ENCODE measurements at places on chromosomes 11 and 22.

DNA sequence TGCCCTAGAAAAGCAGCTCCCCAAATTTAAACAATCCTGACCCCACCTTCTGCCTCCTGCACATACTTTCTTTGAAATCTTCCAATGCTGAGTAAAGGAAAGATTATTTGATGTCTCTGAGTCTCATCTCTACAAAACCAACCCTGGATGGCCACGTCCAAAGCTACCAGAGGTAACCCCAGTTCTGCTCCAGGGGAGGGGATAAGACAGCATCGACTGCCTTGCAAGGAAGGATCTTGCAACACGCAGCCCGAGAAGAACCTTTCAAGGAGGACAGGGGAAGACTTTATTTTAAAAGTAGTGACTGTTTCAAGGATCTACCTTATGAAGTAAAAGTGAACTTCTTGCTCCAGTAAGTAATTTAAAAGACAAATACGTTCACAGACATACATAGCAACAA, 66.5 kb upstream of the TMEM45B start:
- DNase-seq, result no peak

GRCh38 chr22:26429458-26430286, 612 bp downstream of the ASPHD2 start:
- no peak for DNase-seq

DNA sequence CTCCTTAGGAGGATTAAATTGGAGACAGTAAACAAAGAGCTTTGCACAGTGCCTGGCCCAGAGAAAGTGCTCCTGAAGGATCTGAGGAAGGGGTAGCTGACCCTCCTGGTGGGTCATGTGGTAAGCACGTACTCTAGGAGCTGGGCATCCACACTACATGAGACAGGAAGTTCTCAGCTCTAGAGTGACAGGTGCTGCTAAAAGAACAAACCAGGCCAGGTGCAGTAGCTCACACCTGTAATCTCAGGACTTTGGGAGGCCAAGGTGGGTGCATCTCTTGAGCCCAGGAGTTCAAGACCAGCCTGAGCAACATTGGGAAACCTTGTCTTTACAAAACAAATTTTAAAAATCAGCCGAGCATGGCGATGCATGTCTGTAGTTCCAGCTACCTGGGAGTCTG, 13.1 kb downstream of the SLC43A1 start:
- no peak for DNase-seq

GRCh38 chr11:77095551-77096490, 6.8 kb upstream of the OMP start:
- no peak for DNase-seq

DNA sequence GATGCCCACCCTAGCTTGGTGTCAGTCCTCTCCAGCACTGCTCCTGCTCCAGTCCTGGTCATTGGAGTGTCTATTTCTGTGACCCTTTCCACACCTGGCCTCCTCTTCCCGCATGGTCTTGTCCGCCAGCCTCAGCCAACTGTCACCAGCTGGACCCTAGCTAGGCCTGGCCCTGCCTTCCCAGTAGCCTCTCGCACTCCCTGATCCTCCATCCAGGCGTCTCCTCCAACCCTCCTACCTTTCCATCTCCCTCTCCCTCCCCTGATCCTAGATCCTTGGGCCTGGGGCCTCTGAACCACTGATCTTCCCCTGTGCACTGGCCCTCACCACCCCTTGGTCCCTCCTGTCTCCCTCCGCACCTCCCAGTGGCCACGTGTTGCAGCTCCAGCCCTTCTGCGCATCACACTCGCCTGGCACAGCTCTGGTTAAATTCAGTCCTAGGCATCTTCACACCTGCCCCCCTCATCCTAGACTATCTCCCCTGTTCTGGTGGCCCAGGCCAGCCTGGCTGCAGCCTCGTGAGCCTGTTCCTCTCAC, 9.9 kb downstream of the SYNGR1 start:
- DNase-seq, result no peak

GRCh38 chr11:64563966-64564365, 27.1 kb upstream of the SLC22A12 start:
- DNase-seq, result no peak

DNA sequence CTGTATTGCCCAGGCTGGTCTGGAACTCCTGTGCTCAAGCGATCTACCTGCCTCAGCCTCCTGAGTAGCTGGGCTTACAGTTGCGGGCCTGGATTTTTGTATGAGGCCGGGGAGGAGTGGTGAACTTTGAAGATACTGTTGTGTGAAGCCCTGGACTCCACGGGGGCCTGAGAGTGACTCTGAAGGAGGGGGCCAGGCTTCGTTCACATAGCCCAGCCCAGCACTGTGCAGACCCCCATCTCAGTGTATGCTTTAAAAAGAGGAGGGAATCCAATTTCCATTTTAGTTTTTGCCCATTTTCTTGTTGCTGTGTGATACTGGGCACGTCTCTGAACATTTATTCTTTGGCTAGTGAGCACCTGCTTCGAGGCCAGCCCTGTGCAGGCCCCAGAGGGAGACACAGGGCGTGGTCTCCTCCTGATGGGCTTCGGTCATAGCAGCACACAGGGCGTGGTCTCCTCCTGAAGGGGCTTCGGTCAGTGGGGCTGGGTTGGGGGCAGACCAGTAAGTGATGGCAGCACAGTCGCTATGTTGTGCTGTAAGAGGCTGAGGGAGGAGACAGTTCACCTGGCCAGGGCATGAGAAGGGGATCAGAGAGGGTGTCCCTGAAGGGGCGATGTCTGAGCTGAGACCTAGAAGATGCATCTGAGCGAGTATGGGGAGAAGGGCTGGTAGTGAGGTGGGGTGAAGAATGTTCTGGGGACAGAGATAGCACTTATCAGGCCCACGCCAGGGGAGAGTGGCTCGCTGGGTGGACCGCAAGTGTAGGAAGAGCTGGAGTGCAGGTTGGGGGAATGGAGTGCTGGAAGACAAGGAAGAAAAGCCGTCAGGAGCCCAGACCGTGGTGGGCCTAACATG, 14.0 kb downstream of the SAMM50 start:
- no peak for DNase-seq

DNA sequence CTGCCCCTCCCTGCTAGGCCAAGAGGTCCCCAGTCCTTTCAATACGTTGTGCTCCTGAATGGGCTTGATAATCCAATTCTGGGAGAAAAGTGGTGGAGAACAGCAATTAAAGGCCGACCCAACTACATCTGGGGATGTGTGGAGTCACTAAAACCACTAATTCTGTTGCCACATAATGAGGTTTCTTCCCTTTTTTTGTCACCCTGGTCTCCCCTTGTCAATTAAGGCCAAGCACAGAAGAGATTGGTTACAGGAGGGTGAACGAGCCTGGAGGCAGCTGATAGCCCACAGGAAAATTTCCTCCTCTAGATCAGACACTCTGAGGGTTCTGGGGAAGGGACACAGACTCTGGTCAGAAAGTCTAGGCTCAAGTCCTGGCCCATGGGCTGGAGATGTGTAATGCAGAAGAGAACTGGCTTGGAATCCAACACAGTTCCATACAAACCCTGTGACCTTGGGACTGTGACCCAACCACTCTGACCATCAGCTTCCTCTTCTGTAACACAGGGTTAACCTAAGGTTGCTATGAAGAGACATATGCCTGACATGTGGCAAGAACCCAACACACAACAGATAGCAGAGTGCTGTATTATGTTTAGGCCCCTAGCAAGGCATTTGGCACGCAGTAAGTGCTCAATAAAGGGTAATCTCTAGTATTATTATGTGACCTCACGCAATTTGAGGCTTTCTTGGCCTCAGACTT, 146.4 kb downstream of the CHST1 start:
- DNase-seq, result no peak

DNA sequence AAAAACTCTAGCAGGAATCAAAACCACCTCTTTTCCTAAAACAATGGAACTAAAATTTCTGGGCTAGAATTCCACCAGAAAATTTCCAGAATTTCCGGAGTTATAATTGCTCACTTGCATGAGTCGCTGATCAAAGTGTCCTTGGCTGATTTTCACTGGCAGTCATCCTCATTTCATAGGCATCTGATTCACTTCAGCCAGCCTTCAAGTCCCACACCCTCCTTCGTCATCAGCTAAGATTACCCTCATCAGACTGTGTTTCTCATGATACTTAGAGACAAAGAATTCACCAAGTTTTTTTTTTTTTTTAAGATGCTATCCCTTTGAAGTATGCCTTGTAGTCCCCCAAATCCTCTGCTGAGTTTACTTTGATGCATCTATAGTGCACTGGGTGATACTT, 71.5 kb upstream of the RAB38 start:
- DNase-seq, result no peak

DNA sequence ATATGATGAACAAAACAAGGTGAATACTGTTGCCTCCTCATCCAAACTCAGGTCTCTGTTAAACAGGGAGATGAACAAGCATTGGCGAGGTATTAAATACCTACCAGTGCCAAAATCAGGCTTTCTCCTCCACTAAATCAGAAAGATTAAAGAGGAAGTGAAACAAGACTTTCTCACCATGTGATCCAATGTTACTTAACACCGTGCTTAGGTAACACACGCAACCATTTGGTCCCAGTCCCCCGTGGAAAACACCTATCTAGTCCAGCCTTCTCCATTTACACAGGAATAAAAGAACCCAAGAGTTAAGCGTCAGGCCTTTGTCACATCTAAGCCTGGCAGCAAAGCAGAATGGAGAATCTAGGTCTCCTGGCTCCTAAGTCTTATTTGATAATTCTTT, 34.5 kb downstream of the TENM4 start:
- DNase-seq, result no peak

DNA sequence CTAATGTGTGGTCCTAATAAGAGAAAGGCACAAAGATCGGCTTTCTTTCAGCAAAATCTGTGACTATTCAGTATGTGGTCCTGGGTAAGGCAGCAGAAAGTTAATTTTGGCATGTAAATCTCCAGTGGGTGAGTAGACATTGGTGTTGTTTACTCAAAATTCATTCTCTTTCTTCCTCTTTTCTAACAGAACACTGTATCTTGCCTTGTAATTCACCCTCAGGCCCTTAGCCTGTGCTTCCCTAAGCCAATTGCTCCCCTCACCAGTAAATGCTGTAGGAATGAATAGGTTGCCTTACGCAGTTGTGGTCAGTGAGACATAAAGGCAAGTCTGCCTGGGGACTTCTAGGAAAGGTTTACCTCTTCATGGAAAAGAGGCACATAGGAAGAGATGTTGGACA, 49.9 kb upstream of the PDE3B start:
- DNase-seq, result no peak

DNA sequence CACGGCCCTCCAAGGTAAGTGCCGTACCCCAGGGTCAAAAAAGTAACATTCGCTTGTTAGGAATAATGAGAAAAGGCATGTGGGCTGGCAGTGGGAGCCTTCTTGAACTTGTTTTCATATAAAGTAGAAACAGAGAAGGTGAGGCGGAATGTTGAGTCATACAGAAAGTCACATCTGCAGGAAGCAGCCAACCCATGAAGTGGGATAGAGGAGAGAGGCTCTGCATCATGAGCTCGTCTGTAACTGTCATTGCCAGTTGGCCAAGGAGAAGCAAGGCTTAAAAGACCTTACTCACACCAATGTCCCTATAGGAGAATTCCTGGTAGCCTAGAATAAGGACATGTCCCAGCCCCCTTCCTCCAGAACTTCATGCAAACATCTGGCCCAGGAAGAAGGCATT, 253.3 kb downstream of the BUD13 start:
- no peak for DNase-seq

GRCh38 chr11:103548838-103549237, 439.6 kb downstream of the DYNC2H1 start:
- no peak for DNase-seq

GRCh38 chr11:117095284-117096161, 2.7 kb downstream of the SIK3 start:
- DNase-seq, result peak; percentile 80

GRCh38 chr11:11502263-11502861, 119.4 kb downstream of the GALNT18 start:
- DNase-seq, result peak; percentile 39

GRCh38 chr22:42461511-42461910, 29.3 kb upstream of the NFAM1 start:
- no peak for DNase-seq

DNA sequence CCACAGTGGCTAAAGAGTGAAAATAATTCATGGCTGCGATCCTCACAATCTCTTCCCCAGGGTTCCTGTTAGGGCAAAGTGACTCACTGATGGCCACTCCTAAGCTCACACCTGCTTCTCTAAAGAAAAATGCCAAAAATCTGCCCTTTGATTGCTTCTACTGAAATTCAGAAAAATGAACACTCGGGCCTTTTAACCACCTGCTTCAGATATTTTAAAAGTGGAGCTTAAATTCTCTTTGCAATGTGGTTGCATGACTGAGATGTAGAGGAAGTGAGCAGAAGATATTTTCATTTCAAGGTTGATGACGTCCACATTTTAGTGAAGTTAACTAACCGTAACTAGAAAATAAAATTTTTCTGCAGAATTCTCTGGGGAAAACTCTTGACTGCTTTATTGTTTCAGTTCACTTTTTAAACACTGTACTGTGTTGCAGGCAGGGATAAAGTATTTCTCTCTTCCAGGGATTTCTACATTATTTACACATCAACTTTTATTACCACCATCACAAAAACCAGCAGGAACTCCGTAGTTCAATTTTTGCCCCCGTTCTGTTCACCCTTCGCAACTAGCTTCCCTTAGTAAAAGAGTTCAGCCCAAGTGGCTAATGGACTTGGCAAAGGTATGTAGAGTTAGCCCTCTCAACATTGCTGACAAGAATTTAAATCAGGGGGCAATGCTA, 8.5 kb downstream of the RAB30 start:
- no peak for DNase-seq

Data from NCI-H526 treated with DMSO at 0.1 percent for 48 hours (cell line).